Bone marrow (tissue), 2 donors: ENCODE measurements at places on chromosomes 11 and 22.

- no peak for DNase-seq
These were observed 352.4 kb upstream of the FAT3 start for GRCh38 chr11:91872243-91872642.

DNA sequence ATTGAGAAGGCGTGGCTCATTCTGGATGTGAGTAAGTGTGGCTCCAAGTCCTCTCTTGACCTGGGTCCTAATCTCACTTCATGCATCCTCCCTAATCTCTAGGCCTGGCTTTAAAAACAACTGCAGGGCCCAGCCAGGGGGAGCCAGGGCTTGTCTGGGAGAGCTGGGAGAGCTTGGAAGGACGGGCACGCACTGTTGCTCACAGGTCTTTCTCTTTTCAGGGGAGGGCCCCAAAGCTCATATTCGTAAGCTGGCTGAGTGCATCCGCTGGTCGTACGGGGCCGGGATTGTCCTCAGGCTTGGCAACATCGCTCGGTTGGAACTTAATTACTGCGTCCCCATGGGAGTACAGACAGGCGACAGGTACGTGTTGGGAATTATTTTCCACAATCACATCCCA lies 34.1 kb upstream of the PARVB start:
- DNase-seq = no peak

DNA sequence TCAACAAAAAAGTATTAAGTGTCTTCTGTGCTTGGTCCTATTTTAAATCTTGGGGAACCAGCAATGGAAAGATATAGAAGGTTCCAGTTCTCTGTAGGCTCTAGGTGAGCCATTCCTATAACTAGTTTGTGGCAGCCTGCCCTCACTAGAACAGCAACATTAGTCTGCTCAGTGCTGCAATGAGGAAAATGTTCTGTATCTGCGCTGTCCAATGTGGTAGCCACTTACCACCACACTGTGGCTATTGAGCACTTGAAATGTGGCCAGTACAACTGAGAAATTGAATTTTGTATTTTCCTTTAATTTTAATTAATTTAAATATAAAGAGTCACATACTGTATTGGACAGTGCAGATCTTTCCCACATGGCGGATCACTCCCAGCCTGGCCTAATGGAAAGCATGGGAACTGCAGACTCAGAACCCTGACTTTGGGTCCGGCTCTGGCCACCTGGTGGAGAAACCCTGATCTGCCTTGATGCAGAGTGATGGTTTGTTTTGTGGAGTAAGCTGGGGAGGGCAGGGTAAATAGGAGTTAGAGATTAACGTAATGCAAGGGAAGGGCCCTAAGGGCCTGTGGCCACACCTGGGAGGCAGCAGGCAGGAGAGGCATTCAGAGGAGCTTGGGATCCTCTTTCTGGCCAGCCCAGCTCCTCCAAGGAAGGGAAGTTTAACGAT lies 101.0 kb downstream of the ME3 start:
- no peak for DNase-seq

DNA sequence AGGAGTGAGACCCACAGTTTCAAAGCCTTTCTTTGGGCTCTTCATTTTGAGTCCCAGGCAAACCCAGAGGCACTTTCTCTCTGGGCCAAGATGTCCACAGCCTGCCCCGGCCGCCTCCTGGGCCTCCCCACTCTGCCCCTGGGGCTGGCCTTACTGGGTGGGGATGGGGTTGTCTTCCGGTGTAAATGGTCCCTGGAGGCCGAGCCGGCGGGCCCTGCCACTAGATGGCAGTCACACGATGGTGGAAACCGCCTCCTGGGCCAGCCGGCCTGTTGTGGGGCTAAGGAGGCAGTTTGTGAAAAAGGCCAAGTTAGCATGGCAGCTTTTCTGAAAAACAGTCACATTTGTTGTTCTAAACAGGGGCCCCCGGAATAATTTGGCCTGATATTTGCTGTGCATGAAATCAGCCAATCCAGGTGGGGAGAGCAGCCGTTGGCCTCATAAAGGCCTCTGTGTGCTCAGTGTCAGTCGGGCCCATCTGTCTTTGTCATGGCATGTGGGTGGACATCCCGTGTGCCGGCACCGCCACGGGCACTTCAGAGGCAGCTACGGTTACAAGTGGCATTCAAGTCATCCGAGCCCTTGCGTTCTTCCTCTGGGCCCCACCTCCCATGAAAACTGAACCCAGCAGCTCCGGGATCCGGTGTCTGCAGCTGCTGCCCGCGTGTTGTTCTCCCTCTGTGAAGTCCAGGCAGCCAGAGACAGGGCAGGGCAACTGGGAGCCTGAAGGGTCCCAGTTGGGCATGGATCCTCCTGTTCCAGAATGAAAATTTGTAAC lies 6.5 kb downstream of the MRPL23 start:
- DNase-seq = no peak

DNA sequence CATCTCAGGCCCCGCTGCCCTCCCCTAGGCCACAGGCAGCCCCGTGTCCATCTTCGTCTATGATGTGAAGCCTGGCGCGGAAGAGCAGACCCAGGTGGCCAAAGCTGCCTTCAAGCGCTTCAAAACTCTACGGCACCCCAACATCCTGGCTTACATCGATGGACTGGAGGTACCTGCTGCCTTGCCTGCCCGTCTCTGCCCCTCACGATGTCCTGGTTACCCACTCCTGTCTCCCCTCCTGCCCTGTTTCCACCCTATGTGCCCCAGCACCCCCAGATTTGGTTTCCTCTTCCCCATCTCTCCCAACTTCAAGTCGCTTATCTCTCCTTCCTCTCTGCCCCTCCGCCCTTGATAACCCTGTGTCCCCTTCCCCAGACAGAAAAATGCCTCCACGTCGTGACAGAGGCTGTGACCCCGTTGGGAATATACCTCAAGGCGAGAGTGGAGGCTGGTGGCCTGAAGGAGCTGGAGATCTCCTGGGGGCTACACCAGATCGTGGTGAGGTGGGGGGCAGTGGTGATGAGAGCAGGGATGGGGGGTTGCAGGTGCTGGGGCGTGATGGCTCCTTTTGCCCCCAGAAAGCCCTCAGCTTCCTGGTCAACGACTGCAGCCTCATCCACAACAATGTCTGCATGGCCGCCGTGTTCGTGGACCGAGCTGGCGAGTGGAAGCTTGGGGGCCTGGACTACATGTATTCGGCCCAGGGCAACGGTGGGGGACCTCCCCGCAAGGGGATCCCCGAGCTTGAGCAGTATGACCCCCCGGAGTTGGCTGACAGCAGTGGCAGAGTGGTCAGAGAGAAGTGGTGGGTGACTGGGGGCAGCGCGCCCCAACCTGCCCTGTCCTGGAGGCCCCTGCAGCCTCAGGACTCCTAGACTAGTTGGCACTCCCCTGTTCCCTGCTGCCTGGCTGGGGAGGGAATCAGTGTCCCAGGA lies 930 bp downstream of the SCYL1 start:
- no peak for DNase-seq

- DNase-seq = no peak
These were observed 3.9 kb downstream of the CSTF3 start for GRCh38 chr11:33157103-33158027.

DNA sequence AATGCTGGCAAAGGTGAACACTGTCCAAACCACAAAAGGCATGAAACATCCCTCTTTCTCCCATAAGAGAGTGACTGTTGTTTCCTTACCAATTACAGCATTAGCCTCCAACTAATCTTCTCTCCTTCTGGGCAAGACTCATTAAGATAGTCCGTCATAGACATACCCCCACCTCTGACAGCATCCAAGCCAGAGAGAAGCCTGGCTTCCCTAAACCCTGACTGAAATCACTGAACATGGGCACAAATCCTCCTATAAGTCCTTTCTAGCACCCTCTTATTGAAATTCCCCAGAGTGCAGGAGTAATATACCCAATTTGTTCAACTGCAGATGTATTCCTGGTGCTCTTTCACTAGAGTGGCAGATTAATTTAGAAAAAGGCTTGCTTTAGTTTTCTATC lies 1.7 kb upstream of the RNASEH2C start:
- no peak for DNase-seq

DNA sequence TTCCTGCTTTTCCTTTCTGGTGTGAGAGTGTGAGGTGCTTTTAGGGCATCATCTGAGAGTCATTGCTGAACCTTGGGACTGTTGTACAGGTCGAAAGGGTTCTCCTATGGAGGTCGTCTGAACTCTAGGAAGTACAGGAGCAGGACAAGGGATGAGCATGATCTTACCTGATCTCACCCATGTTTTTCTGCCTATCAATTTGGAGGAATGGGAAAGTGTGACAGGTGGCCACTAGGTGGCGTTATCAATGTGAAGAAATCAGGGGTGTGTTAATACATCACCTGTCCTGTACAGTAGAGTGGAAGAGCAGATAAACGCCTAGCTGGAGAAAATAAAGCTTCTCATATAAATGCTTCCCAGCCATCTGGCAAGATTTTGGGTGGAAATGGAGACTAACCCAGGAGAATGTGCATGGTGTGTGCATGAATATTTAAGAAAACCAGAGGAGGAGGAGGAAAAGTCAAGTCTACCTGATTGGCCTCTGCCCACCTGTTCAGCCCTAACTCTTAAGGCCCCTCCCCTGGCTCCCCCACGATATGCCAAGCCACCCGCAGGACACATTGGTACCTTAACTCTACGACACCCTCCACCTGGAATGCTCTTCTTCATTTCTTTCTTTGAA lies 72.0 kb upstream of the NARS2 start:
- no peak for DNase-seq

DNA sequence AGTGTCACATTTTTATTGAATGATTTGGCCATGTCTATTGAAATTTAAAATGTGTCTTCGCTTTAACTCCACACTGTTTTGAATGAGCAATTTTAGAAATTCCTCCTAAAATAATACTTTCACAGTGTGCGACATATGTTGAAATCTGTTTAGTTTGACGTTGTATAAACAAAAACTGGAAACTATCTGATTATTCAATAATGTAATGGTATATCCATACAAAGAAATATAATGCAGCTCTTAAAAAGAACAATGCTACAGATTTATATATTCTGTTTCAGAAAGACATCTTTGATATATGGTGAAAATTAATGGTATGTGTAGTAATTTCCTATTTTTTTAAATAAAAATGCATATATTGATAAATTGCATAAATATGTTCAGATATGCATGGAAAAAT lies 268.7 kb upstream of the SORL1-AS1 start:
- no peak for DNase-seq

GRCh38 chr11:72058416-72059034 lies 21.8 kb downstream of the NUMA1 start:
- DNase-seq = no peak

GRCh38 chr22:40818192-40818746 lies 877 bp downstream of the SLC25A17 start:
- DNase-seq = no peak

DNA sequence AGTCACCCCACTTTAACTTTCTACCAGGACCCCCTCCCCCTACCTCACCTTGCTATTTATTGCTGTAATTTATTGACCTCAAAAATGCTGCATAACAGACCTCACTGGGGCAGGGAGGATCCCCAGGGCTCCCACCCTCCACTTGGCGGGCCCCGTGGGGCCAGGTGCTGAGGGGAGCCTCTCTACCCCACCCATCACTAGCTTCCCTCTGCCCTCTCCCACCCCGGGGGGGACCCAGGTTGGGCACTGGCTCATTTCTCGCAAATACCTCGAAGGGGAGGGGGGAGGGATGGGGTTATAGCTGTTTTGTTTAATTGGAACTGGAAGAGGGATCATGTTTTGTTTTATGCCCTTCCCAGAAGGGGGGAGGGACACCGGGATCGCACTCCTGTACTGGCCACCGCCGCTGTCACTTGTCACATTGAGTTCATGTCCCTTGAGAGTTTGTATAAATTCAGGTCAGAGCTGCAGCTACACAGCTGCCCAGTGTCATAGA lies 16.3 kb upstream of the TMEM191C start:
- no peak for DNase-seq

DNA sequence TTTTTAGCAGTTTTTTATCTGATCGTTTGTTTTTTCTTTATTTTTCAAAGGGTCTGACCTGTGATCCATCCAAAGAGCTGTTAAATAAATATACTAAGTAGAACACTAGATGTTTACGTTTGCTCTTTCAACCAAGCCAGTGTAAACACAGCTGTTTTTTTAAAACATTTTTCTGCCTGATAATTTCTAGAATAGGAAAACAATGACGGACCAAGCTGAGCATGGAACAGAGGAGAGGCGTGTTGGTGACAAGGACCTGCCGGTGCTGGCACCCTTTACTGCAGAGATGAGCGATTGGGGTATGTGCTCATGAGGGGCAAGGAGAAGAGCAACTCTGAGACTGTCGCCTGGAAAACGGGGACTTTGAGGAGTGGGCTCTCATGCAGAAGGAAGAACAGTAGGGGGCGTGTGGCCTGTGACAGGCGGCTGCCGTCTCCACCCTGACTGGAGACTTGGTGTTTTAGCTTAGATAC lies 28.6 kb upstream of the PANX2 start:
- no peak for DNase-seq

DNA sequence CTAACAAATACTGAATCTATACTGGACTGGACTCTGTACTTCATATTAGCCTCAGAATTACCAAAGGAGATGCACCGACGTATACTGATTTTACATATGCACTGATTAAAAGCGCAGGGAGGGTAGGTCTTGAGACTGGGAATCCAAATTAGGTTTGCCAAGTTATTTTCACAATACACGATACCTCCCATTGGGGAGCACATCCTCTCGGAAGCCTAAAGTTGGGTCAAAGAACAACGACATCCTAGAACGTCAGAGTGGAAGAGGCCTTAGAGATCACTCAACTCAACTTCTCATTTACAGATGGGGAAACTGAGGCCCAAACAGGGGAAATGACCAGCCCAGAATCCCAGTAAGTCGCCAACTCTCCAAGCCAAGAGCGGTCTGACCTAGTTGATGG lies 626 bp downstream of the DNAL4 start:
- DNase-seq = no peak

DNA sequence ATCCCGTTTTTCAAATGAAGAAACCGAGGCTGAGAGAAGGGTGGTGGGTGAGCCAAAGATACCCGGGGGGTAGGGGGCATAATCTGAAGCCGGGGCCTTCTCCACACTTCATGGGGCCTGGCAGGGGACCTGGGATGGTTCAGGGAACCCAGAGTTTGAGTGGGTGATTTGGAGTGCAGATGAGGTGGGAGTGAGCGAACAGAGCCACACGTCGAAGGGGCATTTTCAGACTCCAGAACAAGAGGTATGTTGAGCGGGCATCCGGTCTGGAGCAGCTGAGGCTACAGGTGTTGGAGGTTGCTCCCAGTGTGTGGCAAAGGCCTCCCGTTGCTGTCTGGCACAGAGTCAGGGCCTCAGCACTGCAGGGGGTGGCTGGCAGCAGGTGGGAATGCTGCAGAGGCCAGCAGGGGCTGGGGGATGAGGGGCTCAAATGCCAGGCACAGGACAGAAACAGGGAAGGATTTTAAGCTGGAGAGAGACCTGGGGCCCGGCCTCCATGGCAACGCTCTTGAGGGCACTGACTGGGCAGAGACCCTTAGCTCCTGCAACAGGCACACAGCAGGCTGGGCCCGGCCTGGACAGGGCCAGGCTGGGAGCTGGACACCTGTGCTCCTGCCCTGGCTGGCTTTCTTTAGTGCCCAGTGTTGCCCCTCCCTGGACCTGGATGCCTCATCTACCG lies 46.2 kb downstream of the WNT11 start:
- no peak for DNase-seq

- no peak for DNase-seq
These were observed 70.2 kb downstream of the PHF21A start for GRCh38 chr11:46051102-46051501.
